ENCODE measurements at places on chromosomes 12 and 14. TPM values are rescaled to one million over a fixed set of nuclear protein-coding genes. Genes with fewer than 3 reads are reported as not detected.

GRCh38 chr12:110936367-110937103 is 16.2 kb upstream of the MYL2 start:
- DNase-seq, result no peak

DNA sequence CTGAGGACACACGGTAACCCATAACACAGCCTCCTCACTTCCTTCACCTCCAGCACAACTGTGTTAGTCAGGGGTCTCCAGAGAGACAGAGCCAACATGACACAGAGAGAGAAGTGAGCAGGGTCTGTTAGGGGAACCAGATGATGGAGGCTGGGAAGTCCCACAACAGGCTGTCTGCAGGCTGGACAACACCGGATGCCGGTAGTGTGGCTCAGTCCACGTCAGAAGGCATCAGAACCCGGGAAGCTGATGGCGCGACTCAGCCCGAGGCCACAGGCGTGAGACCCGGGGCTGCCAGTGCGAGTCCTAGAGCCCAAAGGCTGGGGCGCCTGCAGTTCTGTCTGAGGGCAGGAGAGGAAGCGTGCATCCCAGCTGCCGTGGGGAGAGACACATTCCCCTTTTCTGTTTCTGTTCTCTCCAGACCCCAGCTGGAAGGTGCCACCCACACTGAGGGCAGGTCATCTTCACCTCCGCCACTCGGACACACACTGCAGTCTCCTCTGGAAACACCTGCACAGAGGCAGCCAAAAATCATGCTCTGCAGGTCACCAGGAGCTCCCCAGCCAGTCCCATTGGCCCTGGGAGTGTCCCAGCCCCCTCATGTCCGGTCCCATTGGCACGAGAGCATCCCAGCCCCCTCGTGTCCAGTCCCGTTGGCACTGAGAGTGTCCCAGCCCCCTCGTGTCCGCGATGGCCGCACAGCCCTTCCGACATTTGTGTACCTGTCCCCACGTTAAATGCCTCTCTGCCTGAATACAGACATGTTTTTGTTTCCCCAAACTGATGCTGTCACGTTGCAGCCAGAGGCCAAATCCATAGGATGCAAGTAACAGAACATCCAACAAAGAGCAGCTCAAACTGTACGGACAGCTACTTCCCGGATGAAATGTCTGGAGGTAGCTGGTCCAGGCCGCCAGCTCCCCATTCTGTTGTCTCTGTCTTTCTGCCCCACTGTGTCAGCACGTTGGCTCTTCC is 7.9 kb upstream of the FBRSL1 start:
- no peak for DNase-seq

- no peak for DNase-seq
Measured at GRCh38 chr14:24680516-24680915, 46.5 kb upstream of the GZMB start.

DNA sequence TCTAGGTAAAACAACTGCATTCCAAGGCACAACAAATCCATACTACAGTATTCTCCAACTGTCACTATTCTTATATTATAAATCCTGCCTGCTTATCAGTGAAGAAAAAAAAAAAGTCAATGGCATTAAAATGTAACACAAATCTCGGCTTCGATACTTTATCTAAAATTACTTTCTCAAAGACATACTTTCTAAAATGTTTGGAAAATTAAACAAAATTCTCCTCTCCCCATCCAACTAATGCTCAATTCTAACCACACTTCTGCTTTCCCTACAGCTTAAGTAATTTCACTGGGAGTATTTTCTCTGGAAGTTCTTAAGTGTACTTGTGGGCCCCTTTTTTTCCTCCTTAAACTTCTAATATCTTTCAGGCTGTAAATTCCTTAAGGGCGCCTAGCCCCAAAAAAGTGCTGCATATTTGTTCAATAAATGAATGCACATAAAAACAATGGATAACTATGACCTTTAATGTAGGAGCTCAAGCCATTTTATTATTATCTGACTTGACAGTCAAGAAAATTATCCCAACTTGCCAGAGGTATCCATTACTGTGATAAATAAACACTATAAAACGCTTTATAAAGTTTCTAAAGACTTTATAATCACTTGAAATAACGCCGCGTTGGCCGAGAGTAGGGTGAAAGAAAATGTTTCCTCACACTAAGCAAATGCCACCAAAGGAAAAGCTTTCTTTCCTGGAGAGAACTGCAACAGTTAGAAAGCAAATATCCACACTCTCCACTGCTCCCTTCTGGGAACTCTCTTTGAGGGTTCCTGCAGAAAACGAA is 977 bp downstream of the HEATR5A start:
- DNase-seq, result no peak

DNA sequence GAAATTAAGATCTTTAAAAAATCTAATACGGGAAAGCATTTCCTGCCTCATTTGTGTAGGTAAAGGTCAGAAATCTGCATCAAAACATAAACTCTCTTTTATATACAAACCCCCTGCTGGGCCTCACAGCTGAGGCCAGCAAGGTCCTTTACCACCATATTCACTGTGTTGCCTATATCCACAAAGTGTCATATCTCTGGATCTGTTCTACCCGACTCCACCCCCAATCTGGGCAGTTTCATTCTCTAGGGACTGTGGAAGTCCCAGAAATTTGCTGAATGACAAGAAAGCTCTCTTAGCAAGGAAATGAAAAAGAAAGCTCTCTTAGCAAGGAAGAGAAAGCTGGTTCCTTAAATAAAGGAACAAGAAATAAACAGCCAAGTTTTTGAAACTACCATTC is 301.7 kb downstream of the KCNH5 start:
- no peak for DNase-seq

GRCh38 chr12:92301356-92301755 is 155.7 kb upstream of the BTG1 start:
- DNase-seq, result no peak

DNA sequence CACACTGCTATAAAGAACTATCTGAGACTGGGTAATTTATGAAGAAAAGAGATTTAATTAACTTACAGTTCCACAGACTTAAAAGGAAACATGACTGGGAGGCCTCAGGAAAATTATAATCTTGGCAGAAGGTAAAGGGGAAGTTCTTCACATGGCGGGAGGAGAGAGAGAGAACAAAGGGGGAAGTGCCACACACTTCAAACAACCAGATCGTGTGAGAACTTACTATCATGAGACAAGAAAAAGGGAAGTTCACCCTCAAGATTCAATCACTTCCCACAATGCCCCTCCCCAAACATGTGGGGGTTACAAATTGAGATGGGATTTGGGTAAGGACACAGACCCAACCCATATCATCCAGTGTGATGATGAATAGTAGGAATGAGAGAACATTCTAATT is 366.5 kb downstream of the LRFN5 start:
- DNase-seq, result no peak

GRCh38 chr12:54351341-54351740 is 12.9 kb downstream of the GPR84 start:
- DNase-seq, result no peak

DNA sequence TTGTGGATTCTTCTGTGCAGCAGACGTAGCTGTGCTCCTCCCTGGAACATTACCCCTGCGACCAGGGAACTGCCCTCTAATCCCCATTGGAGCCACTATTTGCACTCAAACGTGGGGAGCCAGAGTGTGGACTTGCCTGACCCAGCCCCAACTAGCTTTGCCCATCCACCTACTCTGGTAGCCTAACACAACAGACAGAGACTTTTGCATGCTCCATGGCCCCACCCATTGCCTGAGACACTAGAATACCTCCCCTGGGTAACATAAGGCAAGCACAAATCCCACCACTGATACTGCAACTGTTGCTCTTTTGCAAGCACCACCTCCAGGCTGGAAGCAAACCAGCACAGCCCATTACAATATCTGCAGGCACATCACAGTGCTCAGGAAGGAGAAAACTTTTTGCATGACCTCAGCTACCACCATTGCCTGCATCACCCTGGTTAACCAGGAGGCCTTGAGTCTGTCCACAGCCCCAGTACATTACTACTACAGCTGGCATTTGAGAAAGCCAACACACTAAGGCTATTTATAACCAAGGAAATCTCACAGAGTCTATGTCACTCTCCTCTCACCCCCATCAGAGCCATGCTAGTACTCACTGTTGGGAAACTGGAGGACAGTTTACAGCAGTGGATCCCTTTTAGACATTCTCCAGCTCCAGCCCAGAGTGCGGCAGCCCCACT is 15.0 kb downstream of the CEP128 start:
- no peak for DNase-seq

GRCh38 chr12:100381379-100381778 is 24.5 kb downstream of the SLC17A8 start:
- no peak for DNase-seq

GRCh38 chr12:55686366-55687010 is 21.2 kb downstream of the ITGA7 start:
- DNase-seq, result no peak

- no peak for DNase-seq
Measured at GRCh38 chr14:83814896-83815295, 1715.0 kb upstream of the FLRT2 start.

GRCh38 chr14:91159182-91159581 is 45.3 kb downstream of the DGLUCY start:
- DNase-seq, result no peak

DNA sequence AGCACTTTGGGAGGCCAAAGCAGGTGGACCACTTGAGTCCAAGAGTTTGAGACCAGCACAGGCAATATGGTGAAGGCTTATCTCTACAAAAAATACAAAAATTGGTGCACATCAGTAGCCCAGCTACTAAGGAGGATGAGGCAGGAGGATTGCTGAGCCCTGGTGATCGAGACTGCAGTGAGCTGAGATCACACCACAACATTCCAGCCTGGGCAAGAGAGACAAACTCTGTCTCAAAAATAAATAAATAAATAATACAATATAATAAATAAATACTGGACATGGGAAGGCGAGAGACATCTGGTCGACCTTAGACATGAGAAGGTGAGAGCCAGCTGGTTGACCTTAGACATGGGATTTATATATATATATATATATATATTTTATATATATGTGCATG is 119.8 kb upstream of the SLC38A4 start:
- no peak for DNase-seq

DNA sequence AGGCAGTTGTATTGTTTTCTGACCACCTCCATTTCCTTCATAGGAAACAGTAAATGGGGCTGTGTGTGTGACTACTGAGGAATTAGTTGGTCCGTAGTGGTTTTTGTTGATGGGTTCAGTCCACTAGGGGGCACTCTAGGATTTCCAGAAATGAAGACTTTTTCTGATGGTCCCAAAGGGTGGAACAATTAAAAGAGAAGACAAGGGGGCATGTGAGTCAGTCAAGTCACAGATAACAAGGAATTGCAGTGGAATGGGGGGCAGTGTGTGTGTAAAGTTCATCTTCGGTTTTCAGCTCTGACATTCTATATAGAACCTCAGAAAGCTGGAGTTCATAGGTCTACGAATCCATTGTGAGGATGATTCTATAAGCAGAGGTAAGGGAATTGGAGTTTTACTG is 186.6 kb upstream of the OR4E1 start:
- no peak for DNase-seq

GRCh38 chr14:32307881-32308582 is 21.1 kb upstream of the AKAP6 start:
- DNase-seq, result peak; percentile 76

DNA sequence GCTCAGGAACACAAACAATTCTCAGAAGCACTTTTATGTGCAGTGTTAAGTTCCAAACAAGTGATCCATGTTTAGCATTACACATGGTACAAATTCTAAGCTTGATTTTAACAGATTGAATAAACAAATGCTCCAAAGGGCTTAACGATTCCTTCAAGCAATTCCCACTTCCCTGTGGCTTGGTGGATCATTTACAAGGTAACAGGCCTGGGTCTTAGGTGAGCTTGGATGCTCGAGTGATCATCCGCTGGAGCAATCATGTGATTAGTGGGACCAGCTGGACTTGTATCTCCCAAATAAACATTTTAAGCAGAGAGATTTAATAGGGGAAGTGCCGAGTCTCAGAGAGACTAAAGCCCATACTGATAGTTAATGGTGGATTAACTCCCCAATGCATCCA is 70.7 kb downstream of the CALM1 start:
- DNase-seq, result no peak

DNA sequence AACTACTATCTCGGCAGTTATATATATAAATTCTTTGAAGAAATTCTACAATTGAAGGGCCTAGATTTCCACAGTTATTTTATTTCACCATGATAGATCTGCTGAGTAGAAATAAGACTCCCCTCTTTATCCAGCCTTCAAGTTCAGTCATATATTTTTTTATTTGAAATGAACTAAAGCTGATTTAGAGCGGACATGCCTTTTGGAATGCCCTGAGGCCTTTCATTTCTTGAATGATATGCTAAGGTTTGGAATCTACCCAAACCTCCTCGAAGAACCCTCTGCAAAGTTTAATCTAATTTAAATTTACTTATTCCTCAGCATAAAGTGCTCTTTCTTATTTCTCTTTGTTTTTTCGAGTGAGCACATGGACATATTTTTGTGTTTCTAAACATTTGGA is 15.1 kb downstream of the SIX1 start:
- DNase-seq, result no peak

Gene PPP1R1A
- total RNA-seq, result 5.2 TPM

Gene LARP4
- total RNA-seq, result 53.3 TPM

Gene SELPLG
- total RNA-seq, result 4.4 TPM

Gene LTBP2
- 1.9 TPM for total RNA-seq

Gene P2RX7
- total RNA-seq, result 1.7 TPM

Gene PROX2
- total RNA-seq, result not detected

Gene KRT79
- total RNA-seq, result not detected

Gene EPYC
- total RNA-seq, result not detected

Gene ACVRL1
- 162 TPM for total RNA-seq

Gene TMCC3
- total RNA-seq, result 21.4 TPM

Data from colonic mucosa (tissue), 4 donors.